ENCODE measurements at places on chromosomes 16 and 17. TPM values are rescaled to one million over a fixed set of nuclear protein-coding genes. Genes with fewer than 3 reads are reported as not detected.

CCDC154 gene
- 0.14 TPM for total RNA-seq

MGAT5B gene
- total RNA-seq = 0.22 TPM

YBX2 gene
- total RNA-seq = not detected

NETO2 gene
- 77.0 TPM for total RNA-seq

RAB11FIP4 gene
- total RNA-seq = 0.44 TPM

HP gene
- not detected for total RNA-seq

CCL18 gene
- total RNA-seq = not detected

MMP25 gene
- not detected for total RNA-seq

SPPL2C gene
- not detected for total RNA-seq

MYH1 gene
- not detected for total RNA-seq

SNX20 gene
- not detected for total RNA-seq

RNPS1 gene
- 122 TPM for total RNA-seq

RNF157 gene
- total RNA-seq = 0.44 TPM

ANKRD40CL gene
- not detected for total RNA-seq

LLGL2 gene
- total RNA-seq = 0.57 TPM

HOXB8 gene
- not detected for total RNA-seq

GLOD4 gene
- total RNA-seq = 33.0 TPM

CETP gene
- total RNA-seq = not detected

SGSM2 gene
- total RNA-seq = 38.1 TPM

TEKT1 gene
- not detected for total RNA-seq

OTOP2 gene
- total RNA-seq = not detected

SHPK gene
- total RNA-seq = 11.2 TPM

SLC5A2 gene
- total RNA-seq = not detected
